ENCODE measurements at places on chromosomes 16 and 17.

DNA sequence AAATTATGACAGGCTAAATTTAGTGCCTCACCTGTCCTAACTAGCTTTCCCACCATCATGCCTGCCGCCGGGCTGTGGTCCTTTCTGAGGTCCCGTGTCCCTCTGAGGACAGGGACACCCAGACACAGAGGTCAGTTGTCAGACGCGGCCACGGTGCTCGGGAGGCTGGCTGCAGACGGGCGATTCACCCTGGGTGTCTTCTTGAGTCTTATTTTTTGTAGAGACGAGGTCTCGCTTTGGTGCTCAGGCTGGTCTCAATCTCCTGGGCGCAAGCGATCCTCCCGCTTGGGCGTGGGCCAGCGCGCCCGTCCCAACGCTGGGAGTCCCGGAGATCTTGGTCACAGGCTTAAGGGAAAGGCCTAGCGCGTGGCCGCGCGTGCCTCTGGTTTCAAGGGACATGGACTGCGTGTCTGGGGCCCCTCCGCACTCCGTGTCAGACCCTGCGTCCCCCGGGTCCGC lies 797 bp upstream of the RAB11FIP3 start:
- DNase-seq = no peak

- no peak for DNase-seq
These were observed 1.2 kb upstream of the BLTP2 start for GRCh38 chr17:28646039-28646754.

DNA sequence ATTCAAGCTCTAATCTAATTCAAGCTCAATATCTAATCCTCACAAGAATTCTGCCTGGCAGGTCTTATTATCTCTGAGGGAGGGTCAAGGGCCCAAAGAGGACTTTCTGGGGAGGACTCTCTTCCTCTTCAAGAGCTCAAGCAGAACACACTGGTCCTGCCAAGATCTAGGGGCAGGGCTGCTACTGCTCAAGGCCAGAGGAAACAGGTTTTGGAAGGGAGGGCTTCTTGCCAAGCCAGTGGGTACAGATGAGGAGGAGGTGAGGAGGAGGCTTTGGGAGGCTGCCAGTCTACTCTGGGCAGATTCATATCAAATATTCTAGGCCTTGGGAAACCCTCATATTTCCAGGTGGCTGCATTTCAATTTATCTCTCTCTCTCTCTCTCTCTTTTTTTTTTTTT lies 51.8 kb upstream of the IL34 start:
- no peak for DNase-seq

- DNase-seq = no peak
These were observed 216.2 kb downstream of the HS3ST3A1 start for GRCh38 chr17:13385481-13385911.

DNA sequence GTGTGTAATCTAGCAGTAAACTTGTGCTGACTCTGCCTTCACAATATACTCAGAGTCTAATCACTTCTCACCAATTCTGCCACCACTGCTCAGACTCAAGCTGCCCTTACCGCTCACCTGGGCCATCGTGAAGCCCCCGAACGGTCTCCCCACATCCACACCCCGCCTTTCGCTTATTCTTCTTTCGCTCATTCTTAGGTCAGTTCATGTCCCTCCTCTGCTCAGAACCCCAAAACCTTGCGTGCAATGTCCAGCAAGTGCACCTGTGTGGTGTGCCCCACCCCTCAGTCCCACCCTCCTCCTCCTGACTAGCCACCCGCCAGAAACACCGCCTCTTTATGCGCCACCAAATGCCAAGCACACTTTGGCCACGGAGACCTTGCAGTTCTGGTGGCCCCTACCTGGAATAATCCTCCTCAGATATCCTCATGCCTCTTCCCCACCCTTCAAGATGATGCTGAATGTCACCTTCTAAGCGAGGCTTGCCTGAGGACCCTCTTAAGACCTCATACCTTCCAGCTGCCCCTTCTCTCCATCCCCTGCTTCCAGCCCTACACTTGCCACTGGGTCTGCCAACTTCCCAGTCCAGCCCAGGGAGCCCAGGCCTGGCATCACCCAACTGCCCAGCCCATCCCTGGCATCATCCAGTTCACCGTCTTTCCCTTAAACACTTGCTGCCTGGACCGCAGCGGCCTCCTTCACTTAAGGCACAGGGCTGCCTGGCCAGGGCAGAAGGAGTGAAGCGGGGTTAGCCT lies 34.3 kb upstream of the RBFOX3 start:
- no peak for DNase-seq

GRCh38 chr16:1351215-1351581 lies 480 bp downstream of the TSR3 start:
- no peak for DNase-seq

DNA sequence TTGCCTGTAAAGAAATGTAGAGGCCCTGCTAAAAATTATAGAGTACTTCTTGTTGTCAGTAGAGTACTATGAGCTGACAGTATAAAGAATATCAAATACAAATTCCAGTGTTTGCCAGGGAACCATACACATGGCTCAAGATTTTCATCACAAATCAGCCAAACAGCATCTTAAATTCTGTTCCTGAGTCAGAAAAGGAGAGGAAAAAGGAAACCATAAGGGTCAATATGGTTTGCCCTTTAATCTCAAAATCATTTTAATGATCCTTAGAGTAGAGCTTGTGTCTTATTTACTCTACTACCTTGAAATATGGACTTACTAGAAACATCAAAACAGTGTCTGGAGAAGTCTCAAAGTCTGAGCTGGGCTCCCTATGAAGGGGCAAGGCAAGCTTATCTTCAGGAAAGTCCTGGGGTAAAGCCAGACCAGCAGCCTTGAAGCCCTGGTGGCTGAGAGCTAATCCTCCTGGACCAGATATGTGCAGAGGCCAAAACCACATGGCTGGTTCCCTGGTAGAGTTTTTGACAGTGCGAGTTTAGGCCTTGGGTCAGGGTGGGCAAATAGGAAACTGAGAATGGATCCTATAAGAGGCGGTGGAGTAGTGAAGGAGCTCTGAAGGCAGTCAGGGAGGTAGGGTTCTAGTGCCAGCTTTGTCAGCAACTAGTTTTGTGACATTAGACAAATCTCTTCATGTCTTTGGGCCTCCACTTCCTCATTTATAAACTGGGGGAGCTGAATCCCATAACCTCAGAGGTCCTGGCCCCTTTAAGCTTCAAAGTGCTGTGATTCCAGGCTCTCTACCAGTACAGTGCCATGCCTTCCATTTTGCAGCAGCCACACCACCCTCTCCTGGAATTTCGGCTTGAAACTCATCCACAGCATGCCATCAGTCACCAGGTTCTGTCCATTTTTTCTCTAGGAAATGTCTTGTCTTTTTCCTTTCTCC lies 38.9 kb downstream of the MRTFB start:
- no peak for DNase-seq

DNA sequence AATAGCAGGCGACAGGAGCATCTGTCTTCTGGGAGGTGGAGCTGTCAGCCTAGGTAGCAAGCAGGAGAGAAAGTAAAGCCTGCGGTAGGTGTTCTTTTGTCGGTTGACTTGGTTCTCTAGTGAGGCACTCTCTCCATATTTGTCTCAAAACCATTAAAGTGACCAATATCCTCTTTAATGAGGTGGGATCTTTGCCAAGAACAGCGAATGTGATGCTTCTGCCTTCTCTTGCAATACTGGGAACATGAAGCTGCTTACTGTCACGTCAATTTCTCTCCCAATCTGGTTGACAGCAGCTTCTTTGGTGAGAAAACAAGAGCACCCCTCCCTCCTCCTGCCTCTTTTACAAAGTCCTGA lies 176.7 kb downstream of the ABCC12 start:
- DNase-seq = no peak

DNA sequence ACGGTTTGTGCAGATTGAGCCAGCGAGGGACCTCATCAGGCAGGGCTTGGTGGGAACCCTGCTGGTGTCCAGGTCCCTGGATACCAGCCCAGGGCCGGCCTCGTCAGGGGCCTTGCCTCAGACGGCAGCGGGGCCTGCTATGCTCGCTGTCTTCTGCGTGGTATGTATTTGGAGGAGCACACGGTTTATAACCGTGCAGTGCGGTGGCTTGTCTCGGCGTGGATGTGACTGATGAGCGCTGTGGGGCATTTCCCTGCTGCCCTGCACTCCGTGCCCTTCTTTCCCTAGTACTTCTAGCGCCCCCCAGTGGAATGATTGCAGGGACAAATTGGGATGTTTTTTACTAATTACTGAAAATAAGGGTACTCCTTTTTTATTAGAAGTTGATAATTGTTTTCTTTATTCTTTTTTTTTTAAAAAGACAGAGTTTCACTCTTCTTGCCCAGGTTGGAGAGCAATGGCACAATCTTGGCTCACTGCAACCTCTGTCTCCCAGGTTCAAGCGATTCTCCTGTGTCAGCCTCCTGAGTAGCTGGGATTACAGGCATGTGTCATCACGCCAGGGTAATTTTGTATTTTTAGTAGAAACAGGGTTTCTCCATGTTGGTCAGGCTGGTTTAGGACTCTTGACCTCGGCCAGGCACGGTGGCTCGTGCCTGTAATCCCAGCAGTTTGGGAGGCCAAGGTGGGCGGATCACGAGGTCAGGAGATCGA lies 15.3 kb downstream of the TBCD start:
- no peak for DNase-seq

DNA sequence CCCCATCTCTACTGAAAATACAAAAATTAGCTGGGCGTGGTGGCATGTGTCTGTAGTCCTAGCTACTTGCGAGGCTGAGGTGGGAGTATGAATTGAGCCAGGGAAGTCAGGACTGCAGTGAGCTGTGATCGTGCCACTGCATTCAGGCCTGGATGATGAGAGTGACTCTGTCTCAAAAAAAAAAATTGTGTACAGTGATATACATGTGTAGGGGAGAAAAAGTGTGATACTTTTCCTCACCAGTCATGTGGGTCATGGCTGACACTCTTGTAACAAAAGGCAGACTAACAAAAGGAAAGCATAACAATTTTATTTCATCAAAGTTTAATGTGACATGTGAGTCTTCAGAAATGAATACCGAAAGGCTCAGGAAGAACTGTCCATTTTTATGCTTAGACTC lies 2.0 kb upstream of the ABCC12 start:
- DNase-seq = no peak

DNA sequence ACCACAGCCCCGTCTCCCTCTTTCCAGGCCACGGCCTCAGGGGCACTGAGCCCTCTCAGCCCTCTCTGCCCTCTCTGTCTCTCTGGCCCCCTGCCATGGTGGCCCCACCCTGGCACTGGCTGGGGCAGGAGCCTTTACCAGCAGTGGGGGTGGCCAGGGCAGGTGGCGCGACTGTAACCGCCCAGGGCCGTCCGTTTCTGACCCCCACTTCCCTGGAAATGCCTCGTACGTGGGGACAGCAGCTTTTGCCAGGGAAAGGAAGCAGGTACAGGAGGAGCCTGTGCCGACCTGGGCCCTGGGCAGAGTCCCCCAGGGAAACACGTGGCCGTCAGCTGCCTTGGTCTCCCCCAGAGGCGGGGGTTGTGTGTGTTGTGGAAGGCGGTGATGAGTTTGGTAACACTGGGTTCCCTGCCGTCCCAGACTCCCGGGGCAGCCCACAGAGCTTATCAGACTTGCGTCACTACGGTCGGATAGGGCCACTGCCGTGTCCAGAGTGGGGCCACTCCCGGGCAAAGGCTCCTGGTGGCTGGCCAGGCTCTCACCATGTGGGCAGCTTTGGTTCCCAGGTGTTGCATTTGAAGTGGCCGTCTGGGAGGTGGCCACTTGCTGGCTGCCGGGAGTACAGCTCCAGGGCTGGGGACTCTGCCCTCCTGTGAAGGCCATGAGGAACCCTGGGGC lies 249.3 kb upstream of the CIBAR2 start:
- DNase-seq = no peak
